Progenitor cell of endocrine pancreas (in vitro differentiated cells): ENCODE measurements at places on chromosomes 16 and 17.

DNA sequence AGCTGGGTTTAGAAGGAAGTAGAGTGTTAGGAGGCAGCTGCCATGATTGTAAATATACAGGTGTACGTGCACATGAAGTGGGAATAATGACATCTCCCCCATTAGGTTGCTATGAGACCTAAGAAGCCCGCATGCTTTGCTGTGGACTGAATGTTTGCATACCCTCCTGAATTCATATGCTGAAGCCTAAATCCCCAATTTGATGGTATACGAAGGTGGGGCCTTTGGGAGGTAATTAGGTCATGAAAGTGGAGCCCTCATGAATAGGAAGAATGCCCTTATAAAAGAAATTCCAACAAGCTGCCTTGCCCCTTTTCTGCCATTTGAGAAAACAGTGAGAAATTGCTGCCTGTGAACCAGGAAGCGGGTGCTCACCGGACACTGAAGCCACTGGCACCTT lies 44.0 kb downstream of the CCDC182 start:
- DNase-seq: no peak

DNA sequence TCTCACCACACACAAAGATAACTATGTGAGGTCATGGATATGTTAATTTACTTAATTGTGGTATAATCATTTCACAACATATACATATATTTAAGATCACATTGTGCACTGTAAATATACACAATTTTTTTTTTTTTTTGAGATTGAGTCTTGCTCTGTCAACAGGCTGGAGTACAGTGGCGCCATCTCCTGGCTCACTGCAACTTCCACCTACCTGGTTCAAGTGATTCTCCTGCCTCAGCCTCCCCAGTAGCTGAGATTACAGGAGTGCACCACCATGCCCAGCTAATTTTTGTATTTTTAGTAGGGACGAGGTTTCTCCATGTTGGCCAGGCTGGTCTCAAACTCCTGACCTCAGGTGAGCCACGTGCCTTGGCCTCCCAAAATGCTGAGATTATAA lies 11.5 kb upstream of the PRSS54 start:
- DNase-seq: no peak

- DNase-seq: no peak
Measured at GRCh38 chr17:50604513-50604912, 30.2 kb upstream of the ABCC3 start.

- no peak for DNase-seq
Measured at GRCh38 chr16:79835194-79835593, 234.7 kb upstream of the MAF start.

DNA sequence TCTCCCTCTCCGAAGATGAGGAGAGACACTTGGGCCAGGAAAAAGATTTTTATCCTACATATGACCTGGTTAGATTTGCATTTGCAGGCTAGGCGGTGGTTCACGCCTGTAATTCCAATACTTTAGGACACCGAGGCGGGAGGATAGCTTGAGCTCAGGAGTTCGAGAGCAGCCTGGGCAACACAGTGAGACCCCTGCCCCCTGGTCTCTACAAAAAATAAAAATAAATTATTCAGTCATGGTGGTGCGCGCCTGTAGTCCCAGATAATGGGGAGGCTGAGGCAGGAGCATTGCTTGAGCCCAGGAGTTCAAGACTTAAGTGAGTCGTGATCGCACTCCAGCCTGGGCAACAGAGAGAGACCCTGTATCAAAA lies 7.9 kb upstream of the THAP11 start:
- DNase-seq: no peak

DNA sequence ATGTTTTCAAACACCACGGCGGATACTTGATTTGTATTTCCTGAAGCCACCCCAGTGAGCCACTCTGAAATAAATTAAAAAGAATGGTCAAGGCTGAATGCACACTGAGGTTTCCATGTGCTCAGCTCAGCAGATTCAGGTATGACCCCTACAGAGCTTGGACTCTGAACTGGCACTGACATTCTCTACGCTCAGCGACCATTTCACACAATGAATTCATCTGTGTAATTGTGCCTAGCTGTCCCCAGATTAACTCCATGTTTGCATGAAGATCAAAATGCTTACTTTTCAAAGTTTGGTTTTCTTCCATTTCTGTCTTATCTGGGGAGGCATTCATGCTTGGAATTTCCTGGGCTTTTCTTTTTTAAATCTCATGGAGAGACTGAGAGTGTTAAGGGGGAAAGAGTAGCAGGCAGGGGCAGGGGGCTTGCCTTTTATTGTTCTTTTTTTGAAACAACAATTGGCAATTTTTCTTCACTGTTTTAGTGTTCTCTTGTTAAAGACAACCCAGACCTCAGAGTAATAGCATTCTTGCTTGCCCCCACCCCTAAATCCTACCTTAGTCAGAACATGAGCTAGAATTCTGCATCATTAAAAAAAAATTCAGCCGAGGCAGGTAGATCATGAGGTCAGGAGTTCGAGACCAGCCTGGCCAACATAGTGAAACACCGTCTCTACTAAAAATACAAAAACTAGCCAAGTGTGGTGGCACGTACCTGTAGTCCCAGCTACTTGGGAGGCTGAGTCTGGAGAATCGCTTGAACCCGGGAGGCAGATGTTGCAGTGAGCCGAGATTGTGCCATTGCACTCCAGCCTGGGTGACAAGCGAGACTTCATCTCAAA lies 85.5 kb upstream of the HNF1B start:
- no peak for DNase-seq

- DNase-seq: no peak
Measured at GRCh38 chr16:87458424-87458915, 34.4 kb downstream of the ZCCHC14 start.

DNA sequence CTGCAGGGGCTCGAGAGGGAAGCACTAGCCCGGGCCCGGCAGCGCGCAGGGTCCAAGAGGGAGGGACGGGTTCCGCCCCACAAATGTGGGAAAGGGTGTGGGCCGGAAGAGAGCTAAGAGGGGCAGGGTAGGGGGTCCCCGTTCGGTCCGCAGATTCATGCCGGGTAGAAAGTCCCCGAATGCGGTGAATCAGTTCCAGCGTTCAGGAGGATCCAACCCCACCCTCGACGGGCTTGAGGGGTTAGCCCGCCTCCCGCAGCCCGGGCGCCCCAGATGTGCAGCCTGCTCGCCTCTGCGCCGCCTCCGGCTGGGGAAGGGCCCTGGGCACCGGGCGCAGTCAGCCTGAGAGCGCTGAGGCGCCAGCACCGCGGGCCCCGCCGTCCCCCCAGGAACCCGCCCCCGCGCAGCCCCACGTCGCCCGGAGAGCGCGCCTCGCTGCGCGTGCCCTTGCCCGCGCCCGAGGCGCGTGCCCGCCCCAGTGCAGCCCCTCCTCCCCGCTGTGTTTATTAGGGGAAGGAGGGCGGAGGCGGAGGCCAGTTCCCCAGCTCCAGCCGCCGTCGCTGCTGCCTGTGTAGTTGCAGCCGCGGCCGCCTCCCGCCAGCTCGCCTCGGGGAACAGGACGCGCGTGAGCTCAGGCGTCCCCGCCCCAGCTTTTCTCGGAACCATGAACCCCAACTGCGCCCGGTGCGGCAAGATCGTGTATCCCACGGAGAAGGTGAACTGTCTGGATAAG lies at the start of gene LASP1:
Gene LASP1 (plus strand): TSS at position 533 of the 733 bp plus-strand sequence. CDS start 132 bp downstream, at position 665.
- peak; percentile 83 for DNase-seq

GRCh38 chr17:69175625-69176456 lies 34.1 kb upstream of the ABCA6 start:
- no peak for DNase-seq

- DNase-seq: no peak
Measured at GRCh38 chr17:3037259-3037658, 26.1 kb downstream of the OR1D5 start.

GRCh38 chr16:67000384-67001351 lies 12.3 kb downstream of the CES4A start:
- DNase-seq: peak; percentile 34

- no peak for DNase-seq
Measured at GRCh38 chr17:77619851-77620250, 338.7 kb upstream of the TNRC6C start.

- peak; percentile 43 for DNase-seq
Measured at GRCh38 chr17:41329279-41329948, 13.9 kb upstream of the KRTAP17-1 start.

DNA sequence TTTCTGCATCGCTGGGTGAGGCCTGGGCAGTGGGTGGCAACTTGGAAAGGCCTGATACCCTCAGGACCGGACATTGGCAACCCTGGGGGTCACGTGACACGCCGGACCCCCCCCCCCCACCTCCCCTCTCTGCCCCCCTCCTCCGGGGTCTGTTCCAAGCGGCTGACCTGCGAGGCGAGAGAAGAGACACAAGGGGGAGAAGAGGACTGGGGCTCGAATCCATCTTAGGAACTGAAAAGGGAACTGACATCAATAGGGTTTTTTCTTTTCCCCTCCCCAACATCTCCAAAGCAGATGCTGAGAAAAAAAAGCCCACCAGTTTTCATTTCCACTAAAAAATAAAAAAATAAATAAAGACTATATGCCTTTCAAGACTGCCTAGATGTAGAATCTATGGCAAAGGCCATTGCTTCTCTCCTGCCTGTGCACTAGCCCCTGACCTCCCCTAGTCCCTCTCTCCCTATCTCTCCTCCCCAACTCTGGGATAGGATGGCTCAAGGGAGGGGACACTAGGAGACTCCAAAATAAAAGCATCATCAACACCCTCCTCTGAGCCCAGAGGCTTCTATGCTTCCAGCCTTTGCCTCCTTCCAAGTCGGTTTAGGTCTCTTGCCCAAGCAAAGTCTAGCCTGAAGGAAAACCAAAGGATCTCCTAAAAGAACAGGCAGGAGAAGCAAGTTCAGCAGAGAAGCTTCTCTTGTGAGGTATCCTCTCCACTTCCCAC lies 7.7 kb upstream of the HOXB2 start:
- no peak for DNase-seq

DNA sequence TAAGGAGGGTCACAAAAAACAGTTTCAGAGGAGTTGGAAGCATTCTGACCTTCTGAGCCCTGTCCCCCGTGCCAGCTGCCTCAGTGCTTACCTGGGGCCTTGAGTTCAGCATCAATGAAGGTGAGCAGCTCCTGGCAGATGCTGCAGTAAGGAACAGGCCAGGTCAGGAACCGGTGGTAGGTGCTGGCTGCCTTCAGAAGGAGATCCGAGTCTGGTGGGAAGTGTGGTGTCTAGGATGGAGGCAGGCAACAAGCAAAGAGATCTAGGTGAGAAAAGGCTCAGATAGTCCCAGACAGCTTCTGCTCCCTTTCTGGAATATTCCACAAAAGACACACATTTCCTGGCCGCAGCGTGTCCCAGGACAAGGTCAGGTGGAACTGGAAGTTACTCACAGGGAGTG lies 37.2 kb upstream of the PIK3R6 start:
- DNase-seq: no peak

GRCh38 chr17:14228903-14229302 lies 7.8 kb downstream of the CDRT15 start:
- no peak for DNase-seq

DNA sequence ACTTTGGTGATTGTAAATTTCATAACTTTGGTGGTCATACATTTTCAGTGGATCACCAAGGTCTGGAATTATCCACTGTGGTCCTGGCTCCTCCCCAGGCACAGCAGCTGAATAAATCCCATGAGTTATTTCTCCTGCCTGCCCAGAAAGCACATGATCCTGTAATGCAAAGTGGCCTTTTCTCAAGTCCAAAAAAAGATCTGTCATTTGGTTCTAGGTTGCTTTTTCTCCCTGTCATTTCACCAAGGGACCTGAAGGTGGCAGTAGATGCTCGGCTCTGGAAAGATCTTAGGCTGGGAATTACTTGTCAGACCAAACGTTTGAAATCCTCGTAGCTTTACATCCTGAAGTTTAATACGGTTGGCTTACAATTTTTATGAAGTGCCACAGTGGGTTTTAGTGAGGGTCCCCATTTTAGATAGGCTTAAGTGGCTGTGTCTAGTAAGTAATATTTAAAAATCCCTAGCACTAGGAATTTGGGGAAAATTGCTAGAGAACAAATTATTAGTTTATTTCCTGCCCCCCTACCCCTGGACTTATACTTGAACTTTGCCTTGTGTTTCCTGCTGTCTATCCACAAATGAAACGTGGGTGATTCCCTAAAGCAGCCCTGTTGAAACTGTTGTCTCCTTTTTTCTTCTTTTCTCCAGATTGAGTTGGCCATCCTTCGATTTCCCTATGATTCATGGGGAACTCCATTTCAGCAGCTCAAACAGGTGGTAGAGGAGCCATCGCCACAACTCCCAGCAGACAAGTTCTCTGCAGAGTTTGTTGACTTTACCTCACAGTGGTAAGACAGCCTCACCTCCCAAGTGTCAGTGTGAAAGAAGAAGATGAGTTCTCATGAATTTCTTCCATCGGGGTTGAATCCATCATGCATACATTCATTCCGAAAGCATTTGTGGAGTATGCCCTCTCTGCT lies 111.7 kb downstream of the MAP2K6 start:
- DNase-seq: peak; percentile 11

DNA sequence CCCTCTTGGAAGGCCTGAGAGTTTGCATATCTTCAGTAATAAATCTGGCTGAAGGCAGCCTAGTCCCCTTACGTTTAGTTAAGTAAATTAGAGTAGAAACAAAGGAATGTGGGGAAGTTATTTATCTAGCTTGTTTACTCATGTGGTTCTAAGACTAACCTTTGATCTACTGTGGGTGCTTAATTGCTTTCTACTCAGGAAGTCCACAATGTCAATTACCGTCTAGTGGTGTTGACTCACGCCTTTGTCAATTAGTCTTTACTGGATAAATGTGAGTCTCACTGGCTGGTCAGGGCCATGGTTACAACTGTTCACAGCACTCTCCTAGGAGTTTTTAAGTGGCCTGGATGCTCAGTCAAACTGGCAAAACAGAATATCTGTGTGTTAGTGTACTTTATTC lies 2338.4 kb downstream of the TP53TG3F start:
- DNase-seq: no peak

DNA sequence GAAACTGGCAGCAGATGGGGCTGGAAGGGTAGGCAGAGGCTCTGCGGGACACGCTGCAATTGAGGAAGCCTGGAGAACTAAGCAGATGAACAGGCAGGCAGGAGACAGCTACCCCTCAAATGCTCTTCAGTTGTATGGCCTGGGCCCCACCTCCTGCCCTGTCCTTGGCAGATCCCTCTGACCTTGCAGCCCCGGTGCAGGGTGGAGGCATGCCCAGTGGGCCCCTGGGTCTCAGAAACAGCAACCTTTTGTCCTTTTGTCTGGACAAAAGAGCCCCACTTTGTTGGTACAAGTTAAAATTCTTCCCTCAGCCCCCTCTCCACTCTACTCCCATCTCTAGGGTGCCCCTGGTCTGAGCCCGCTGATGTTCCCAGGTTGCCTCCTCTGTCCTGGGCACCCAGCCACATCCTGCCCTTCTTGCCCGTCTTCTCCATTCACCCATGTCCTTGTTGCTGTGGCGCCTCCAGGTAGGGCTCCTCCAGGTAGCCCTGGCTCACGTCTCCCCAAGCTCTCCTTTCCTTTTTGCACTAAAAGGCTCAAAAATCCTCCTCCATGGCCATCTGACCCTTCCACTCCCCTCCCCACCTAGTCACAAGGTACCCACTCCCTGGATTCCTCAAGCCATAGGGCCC lies 136.8 kb downstream of the CLEC16A start:
- no peak for DNase-seq
